Stimulated activated CD8-positive, alpha-beta memory T cell treated with anti-CD3 and anti-CD28 coated beads, Interleukin-7, amount 100 ng/mL, for 1 hour (primary cell): ENCODE measurements at places on chromosomes 5 and 9.

DNA sequence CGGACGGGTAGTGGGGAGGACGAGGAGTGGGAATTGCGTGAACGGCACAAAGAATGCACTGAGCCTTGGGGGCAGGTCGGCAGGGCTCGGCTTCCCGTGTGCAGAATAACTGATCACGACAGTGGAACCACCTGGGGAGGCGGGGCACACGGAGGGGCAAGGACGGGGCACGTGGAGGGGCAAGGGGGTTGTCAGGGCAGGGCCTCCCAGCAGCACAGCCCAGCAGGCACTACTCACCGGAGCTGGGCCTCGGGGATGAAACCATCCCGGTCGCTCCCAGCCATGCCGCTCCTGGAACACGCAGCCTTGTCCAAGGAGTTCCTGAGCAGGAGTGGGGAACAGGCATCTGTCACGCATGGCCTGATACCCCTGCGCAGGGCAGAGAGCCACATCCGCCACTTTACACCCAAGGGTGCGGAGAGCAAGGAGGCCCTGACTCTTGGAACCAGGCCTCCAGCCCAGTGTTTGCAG is 33.4 kb downstream of the SARDH start:
- DNase-seq = no peak

DNA sequence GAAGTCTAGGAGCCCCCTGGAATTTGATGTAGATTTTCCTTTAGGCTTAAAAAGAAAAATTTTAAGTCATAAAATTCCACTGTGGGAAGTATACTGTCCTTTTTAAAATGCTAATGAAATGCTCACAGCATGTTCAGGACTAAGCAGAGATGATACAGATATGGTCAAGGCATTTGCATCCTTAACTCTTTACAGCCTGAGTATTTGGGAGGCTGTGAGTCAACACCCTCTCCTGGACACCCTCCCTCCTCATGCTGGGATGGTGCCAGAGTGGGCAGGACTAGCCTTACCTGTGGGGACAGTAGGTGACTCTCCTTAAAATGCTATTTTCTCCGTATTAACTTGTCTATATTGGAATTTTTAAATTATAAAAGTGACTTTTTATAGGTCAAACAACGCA is 197.4 kb upstream of the ELL2 start:
- DNase-seq = no peak

GRCh38 chr5:60207040-60207439 is 313.5 kb upstream of the PDE4D start:
- no peak for DNase-seq

GRCh38 chr9:125568621-125569020 is 138.4 kb downstream of the MAPKAP1 start:
- no peak for DNase-seq

DNA sequence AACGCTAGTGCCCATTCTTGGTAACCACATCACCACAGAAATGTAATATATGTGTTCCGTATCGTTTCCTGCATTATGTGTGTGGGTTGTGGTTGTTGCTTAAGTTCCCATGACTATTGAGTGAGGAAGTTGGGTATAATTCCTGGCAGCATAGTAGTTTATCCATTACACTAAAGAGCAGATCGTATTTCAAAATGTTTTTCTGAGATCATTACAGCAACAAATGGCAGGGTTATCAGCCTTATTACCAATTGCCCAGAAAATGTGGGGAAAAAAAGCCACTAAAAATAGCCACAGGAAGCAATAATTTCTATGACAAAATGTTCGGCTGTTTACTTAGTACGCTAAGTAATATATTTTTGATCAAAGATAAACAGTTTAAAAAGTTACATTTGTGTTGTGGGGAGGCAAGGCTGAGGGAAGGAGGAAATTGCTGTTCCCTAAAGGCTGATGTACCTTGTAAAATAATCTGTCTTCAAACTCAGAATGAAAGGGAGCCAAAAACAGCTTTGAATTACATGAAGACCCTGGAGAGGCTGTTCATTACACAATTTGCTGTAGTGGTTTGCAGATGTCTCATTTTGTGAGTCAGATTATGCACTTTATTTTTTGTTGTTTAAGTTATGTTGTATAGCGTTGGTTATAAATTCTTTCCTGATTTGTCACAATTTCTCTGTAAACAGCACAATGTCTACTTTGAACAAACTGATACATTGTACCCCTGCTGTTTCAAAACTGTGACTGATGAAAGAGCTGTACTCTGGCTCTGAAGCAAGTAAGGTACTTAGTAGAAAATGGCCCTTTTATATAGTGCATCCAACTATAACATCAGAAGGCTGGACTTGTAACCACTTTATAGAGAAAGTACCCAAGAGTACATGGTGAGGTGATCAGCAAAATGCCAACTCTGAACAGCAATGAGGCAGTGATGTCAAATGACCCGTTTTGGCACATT is 1028.5 kb downstream of the NR2F1-AS1 start:
- DNase-seq = no peak

DNA sequence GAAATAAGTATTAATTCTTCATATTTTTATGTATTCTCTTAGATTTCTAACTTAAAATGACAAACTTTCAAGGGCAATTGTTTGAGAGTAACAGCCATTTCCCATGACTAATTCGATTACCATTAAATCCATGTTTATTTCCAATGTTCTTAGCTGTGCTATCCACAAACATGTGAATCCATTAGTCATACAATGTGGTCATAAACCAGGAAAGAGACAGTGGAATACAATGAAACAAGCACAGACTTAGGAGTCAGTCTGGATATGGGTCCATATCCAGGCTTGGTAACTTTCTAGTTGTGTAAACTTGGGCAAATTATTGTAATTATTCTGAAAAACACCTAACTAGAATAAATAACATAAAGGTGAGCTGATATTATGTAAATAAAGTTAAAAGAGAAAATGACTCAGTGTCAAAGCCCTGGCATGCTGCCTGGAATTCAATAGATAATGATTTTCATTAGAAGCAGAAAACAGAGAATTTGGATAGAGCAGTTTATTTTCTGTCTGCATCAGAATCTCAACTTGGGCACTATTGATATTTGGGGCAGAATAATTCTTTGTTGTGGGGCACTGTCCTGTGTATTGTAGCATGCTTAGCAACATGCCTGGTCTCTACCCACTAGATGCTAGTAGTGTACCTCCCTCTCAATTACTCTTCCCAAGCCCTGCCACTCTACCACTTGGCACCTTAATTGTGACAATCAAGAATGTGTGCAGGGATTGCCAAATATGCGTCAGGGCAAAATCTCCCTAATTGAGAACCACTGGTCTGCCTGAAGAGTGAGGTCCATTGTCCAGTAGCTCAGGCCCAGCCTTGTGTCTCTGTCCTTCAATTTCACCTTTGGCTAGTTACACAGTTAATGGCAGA is 44.7 kb upstream of the SLC27A6 start:
- DNase-seq = no peak

DNA sequence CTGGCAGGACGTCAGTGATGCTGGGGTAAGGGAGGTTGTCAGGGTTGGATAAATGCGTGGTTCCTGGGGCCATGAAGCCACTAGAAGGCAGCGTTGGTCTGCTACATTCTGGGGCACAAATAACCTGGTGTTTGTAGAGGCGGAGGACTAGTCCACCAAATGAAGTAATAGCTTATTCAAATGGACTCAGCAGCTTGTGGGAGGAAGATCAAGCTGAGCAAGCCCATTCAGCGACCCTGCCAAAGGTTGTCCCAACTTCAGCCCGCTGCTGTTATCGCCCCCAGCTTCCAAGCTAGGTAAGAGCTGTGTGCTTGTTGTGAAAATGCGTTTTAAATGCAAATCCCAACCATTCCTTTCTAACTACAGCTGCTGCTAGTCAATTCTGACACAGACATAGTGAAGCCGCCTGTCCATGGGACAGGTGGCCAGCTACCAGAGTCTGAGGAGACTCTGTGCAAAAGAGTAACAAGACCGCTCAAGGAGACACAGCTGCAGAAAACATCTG is 7.6 kb upstream of the FAM240B start:
- DNase-seq = no peak

DNA sequence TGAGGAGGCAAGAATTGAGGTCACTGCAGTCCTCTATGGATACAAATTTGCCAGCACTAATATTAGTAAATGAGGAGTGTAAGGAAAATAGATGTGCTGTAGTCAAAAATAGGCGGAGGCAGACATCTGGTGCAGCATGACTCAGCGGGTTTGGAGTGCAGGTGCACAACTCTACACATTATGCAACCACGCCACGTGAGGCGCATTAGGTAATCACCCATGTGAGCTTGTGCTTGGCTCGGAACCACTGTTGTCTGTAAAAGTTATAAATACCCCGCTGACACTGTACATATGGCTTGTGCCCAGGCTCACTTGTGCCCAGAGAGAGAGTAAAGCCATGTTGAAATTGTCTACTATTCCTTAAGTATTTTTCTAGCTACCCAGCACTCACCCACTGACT is 623.5 kb upstream of the NUDT12 start:
- no peak for DNase-seq

GRCh38 chr9:131667576-131667975 is 72.3 kb downstream of the RAPGEF1 start:
- DNase-seq = no peak

DNA sequence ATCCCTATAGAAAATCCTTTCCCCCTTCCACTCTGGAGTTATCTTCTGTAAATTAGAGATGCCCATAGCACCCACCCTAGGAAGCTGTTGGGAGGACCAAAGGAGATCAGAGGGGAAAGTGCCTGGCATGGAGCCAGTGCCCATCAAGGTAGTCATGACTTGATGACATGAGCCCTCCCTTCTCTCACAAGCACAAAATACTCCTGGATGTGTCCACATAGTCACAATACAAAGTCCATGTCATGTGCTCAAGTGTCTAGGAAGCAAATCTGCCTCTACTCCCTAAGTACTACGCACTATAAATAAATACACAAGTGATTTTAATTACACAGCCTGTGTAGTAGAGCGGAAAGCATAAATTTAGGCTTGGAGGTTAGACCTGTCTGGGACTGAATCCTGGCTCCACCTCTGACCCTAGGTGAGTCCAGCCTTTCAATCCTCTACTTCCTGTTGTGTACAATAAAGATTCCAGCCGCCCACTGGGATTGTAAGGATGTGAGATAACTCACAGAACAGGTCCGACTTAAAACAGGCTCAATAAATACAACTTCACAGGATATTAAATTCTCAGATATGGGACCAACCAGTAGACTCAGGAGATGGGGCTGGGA is 30.6 kb downstream of the TTC39B start:
- no peak for DNase-seq

DNA sequence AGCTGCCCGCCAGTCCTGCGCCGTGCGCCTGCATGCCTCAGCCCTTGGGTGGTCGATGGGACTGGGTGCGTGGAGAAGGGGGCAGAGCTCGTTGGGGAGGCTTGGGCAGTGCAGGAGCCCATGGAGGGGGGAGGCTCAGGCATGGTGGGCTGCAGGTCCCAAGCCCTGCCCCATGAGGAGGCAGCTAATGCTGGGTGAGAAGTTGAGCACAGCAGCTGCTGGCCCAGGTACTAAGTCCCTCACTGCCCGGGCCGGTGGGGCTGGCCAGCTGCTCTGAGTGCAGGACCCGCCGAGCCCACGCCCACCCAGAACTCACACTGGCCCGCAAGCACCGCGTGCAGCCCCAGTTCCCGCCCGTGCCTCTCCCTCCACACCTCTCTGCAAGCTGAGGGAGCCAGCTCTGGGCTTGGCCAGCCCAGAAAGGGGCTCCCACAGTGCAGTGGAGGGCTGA is 764.3 kb upstream of the TYRP1 start:
- DNase-seq = no peak

GRCh38 chr5:59002162-59002825 is 419.4 kb downstream of the RAB3C start:
- no peak for DNase-seq

DNA sequence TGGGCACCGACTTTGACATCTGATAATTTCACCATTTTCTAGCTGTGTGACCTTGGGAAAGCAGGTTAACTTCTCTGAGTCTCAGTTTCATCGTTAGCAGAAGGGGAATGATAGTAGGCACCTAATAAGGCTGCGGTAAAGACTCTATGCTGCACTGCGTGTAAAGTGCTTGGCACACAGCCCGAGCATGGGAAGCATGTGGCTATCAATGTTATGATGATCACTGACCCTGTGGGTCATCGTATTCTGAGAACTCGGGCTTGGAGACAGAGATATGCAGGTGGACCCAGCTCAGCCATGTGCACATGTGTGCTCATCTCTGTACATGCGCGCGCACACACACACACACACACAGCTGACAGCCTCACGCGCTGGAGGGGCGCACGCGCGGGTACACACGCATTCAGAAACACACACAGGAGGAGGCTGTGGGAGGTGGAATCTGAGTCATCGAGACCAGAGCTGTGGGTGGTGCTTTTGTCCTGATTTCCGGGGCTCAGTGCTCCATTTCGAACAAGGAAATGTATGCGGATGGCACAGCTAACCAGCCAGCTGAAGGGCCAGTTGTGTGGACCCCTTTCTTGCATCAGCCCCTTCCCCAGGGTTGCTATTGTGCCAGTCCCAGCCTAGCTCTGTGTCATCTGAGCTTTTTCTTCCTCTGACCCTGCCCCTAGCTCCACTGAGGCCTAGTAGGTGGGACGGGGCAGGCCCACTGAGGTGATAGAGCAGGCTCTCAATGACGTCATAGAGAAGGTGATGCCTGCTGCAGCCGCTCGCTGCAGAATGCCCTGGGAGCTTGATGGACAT is 11.1 kb upstream of the ARAP3 start:
- DNase-seq = peak; percentile 36

DNA sequence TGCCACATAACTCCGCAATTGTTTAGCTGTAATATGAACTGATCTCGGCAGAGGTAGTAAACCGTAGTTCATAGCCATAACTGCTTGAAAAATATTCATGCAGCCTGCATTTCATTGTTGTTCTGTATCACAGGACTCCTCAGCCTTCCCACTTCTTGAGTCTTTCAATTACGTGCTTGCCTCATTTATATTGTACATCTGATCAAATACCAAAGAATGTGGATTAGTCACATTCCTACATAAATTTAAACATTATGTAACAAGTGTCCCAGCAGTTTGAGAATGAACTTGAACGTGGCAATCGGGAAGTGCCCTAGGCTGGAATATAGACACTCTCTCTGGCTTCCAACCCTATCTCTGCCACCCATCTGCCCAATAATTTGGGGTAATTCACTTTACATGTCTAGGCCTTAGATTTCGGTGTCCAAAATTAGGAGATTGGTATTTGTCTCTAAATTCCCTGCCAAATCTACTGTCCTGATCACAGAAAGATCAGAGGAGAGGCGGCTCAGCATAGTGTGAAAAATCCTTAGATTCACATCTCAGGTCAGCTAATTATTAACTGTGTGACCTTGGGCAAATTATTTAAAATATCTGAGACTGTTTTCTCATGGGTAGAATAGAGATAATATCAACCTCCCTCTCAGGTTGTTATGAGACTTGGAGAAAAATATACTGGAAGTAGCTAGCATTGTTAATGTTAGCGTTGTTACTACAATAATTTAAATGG is 215.1 kb upstream of the RFX3 start:
- DNase-seq = no peak

DNA sequence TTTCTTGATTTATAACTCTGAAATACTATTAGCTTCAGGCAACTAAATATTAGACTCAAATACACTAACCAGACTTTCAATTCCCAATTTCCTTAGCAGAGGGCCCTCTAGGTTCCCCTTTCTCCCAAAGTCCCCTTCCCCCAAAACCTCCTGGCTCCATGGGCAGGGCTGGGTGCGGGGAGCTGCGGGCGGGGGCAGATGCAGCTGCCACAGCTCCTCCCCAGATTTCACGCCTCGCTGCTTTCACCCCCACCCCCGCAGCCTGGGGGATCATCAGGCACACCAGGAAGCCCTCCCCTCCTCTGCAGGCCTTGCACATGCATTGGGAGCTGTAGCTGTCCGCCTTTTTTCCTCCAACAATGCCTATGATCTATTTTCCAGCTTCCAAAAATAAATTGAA is 82.8 kb upstream of the SPATA31C2 start:
- no peak for DNase-seq

GRCh38 chr5:64339769-64340168 is 166.0 kb upstream of the RGS7BP start:
- no peak for DNase-seq
